ENCODE measurements at places on chromosomes 5 and 9.
A peak's percentile ranks its signal among the peaks of the same experiment; 100 is the strongest.

DNA sequence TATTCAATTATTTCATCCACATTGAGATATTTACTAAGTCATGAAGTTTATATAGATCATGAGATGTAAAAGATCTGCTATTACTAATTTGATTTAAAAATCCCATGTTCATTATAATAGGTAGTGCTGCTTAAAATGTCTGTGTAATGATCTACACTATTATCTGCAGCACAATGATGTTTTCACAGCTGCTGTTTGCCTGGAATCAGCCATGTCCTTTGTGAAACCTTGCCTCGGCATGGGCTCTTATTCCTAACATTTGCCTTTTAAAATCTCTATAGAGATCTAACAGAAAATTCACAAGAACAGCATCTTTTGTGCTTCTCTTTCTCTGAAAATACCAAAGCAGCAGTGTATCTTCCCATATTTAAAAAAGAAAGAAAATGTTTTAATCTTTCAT lies 444.6 kb downstream of the PTPRD start:
- DNase-seq: no peak

GRCh38 chr5:7907612-7908011 lies 38.7 kb downstream of the MTRR start:
- no peak for DNase-seq

DNA sequence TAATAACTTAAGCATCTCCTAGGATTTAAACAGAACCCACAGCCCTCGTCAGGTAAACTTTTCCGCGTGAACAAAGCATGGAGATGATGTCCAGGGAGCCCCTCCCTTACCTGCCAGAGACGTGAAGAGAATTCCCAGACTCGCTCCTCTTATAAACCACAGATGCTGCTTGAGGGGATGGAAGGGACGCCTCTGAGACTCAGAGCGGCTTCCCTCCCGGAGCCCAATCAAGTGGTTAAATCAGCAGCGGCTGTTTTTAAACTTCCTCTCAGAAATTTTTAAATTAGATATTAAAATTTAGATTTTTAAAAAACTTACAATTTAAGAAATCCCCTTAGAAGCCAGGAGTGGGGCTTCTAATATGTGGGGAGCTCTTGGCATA lies 71.8 kb downstream of the RAPGEF1 start:
- no peak for DNase-seq

GRCh38 chr9:128840524-128840923 lies 10.9 kb upstream of the SPOUT1 start:
- DNase-seq: no peak

GRCh38 chr5:147075187-147075586 lies 159.6 kb upstream of the STK32A start:
- DNase-seq: no peak

GRCh38 chr5:6718718-6719117 lies 5.5 kb downstream of the TENT4A start:
- peak; percentile 22 for DNase-seq

GRCh38 chr5:12217039-12217438 lies 312.8 kb upstream of the CTNND2 start:
- DNase-seq: no peak

DNA sequence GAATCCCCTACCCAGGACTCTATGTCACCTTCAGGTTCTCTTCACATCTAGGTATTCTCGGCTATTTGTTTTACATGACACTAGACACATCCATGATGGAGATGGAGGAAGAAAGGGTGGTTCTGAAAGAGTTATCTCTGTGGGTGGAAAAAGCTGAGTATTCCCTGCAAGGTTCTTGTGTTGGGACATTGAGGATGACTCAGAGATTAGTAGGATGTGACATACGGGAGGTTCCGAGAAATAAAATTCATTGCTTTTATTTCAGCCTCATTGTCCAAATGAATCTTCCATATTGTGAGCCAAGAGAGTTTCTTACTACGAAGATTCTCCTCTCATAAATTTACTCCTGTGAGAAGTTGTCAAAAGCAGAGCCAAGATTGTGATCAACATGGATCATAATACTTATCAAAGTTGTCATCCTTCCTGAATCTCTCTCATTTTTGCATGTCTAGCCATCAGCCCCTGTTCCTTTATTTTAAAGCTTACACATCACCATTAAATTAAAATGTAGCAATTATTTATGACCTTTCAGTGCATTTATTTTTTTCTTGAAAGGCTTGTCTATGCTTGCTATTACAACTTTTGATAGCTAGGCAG lies 370.0 kb downstream of the PSAT1 start:
- DNase-seq: no peak

All from activated CD8-positive, alpha-beta memory T cell treated with anti-CD3 and anti-CD28 coated beads, Interleukin-2, amount 50 U/mL, for 48 hours (primary cell).